ENCODE measurements at places on chromosomes 12 and 14.

GRCh38 chr12:22268406-22268805 lies 66.1 kb downstream of the ST8SIA1 start:
- DNase-seq, result no peak

DNA sequence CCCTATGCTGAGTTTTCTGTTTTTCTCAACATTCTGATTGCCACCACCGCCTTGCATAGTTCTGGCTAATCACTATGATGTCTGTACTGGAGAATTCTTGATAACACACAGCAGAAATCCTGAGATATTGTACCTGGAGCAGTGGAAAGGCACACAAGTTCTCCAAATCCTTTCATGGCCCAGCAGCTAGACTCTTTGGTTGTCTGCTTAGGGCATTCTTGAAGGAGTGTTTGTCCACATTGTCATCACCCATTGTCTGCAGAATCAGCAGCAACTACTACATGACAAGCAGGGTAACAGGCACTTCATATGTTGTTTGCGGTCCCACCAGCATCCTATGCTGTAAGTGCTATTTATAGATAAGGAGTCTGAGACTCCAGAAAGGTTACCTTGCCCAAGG lies 128.9 kb downstream of the DAAM1 start:
- no peak for DNase-seq

- no peak for DNase-seq
These were observed 54.7 kb upstream of the AMN1 start for GRCh38 chr12:31783556-31783955.

GRCh38 chr14:84544486-84545131 lies 985.3 kb upstream of the FLRT2 start:
- no peak for DNase-seq

DNA sequence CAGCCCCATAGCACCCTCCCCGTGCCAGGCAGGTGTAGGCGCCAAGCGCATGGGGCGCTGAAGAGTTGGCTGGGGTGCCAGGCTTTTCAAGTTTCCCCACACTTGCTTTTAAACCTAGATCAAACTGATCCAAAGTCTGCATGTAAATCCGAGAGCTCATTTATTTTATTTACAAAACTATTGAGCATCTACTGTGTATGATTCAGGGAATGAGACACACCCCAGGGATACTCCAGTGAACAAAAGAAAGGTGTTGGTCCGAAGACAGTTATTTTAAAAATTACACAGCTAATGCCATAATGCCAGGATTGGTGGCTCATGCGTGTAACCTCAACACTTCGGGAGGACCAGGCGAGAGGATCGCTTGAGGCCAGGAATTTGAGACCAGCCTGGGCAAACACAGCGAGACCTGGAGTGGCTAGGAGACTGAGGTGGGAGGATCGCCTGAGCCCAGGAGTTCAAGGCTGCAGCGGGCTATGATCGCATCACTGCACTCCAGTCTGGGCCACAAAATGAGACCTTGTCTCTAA lies 780 bp upstream of the SLC41A2 start:
- no peak for DNase-seq

DNA sequence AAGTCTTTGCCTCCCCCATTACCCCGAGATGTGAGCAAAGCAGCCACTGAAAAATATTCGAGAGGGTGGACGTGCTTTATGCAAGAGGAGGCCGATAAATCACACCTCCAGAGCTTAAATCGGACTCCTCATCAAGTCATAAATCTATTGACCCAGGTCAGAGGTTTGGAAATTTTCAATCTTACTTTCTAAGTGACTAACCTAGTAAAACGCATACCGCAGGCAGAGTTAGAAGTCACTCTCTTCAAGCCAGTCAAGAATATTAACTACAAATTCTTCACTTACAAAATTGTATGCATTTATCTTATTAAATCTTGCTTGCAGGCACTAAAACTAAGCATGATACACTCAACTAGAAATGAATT lies 34.9 kb downstream of the GPHB5 start:
- no peak for DNase-seq

DNA sequence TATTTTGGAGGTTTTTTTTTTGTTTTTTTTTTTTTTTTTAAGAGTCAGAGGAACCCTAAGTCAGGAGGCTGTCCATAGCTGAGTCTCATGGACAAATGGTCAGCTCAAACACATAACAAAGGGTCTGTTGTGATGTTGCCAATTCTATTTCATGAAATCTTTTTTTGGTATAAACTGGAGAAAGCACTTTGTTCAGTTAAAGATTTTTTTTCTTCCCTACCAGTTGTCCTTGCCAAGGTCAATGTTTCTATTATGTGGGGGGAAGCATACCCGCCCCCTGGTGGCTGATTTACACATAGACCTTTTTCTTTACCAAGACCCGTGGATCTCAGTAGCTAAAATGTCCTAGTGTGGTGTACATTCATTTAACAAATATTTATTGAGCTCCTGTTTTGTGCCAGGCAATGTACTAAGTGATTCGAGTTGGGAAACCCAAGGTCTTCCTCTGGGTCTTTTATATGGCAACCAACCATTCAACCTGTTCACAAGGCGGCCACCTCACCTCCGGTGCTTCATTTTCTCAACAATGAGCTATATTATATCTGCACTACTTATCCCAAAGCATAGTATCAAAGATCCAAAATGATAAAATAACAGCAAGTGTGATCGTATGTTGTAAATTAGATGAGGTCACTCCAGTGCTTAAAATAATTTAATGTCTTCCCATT lies 214.5 kb downstream of the PAH start:
- DNase-seq, result no peak

GRCh38 chr14:58282925-58283593 lies 15.3 kb upstream of the ARID4A start:
- no peak for DNase-seq

- DNase-seq, result no peak
These were observed 149.9 kb downstream of the NRXN3 start for GRCh38 chr14:78319887-78320635.

- DNase-seq, result no peak
These were observed 102.3 kb upstream of the BCAT1 start for GRCh38 chr12:25051171-25051570.

DNA sequence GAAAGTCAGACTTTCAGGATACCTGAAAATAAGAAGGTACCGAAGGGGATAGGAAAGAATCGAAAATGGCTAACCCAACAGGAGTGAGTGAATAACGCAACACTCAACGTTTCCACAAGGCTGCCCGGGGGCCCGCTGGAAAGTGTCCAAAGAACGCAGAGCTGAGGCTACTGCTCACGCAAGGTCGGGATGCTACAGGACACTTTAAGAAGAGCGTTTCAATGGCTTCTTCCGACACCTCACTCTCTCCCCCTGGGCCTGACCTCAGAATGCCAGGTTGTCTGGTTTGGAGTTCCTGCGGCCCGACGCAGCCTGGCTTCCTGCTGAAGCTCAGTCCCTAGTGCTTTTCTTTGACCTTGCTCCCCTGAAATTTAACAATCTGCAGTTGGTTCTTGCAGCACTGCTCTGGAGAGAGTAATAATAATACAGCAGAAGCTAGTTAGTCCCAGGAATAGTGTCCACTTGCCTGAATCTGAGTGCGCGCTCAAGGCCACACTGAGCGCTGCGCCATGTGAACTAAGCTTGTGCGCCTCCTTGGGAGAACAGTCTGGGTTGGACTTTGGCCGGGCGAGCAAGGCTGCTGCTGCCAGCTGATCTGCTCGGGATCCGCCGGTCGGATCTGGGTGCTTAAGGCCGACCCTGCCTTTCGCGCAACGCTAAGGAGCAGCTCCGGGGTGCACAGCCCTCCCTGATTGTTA lies 2.0 kb upstream of the ALX1 start:
- DNase-seq, result no peak

GRCh38 chr14:85533861-85534291 lies 3.9 kb downstream of the FLRT2 start:
- DNase-seq, result no peak

- DNase-seq, result no peak
These were observed 14.9 kb upstream of the HEATR5A start for GRCh38 chr14:31435276-31435675.

GRCh38 chr12:101832030-101832429 lies 1.3 kb upstream of the GNPTAB start:
- DNase-seq, result no peak

GRCh38 chr14:103078860-103079587 lies 5.0 kb upstream of the LBHD2 start:
- DNase-seq, result no peak

DNA sequence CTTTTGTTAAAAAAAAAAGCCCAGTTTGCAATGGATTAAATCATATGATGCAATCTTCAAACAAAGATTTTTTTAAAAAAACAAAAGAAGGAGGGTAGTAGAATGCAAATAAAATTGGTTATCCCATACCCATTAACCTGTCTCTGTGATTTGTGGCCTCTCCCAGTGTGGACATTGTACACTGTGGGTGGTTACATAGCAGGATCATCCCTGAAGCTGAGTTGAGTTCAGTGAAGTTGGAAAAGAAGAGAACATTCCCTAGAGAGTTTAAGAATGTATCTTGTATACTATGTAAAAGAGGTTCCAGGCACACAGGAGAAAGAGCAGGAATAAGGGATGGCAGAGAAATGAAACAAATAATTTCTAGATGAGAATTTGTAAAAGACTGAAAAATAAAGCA lies 142.4 kb upstream of the SLC16A7 start:
- no peak for DNase-seq

- DNase-seq, result no peak
These were observed 1.7 kb downstream of the ANGEL1 start for GRCh38 chr14:76810953-76811400.

- DNase-seq, result no peak
These were observed 16.9 kb upstream of the KRT7 start for GRCh38 chr12:52216100-52216499.

DNA sequence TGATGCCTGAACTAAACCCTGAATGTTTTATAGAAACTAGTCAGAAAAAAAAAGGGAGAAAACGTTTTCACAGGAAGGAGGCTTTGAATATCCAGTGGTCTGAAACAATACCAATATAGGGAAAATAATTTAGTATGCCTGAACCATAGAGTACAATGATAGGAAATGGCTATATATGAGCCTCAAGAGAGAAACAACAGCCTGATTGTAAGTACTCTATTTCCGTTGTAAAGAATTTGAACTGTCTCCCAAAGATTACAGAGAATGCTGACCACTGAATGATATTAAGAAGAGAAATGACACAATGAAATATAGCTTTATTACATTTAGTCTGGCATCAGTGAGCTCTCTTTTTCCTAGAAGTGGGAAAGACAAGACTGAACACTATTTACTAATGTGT lies 5.5 kb upstream of the GABARAPL1 start:
- no peak for DNase-seq

- no peak for DNase-seq
These were observed 79.5 kb downstream of the OTOGL start for GRCh38 chr12:80178846-80179245.

GRCh38 chr14:100142073-100143040 lies 17.1 kb downstream of the DEGS2 start:
- DNase-seq, result no peak

- DNase-seq, result no peak
These were observed 16.9 kb downstream of the BATF start for GRCh38 chr14:75539162-75539560.

GRCh38 chr12:8077207-8077606 lies 4.9 kb upstream of the NECAP1 start:
- DNase-seq, result no peak

DNA sequence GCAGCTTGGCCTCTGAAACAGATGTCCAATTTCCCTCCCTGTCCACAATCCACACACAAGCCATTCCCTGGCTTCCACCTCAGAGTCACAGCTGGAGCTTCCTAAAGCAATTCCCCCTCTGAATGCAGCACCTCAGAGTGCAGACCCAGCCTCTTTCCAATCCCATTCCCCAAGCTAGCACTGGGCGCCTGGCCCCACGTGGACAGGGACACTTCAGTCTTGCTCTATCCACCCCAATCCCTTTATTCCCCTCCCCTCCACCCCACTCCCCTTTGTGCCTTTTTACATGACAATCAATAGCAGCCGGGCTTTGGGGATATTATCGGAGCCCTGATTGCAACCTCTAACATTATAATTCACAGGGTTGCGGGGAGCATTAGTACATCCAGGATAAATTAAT lies 292.6 kb downstream of the TTC8 start:
- DNase-seq, result no peak

GRCh38 chr12:27604431-27604830 lies 80.4 kb downstream of the PPFIBP1 start:
- no peak for DNase-seq

DNA sequence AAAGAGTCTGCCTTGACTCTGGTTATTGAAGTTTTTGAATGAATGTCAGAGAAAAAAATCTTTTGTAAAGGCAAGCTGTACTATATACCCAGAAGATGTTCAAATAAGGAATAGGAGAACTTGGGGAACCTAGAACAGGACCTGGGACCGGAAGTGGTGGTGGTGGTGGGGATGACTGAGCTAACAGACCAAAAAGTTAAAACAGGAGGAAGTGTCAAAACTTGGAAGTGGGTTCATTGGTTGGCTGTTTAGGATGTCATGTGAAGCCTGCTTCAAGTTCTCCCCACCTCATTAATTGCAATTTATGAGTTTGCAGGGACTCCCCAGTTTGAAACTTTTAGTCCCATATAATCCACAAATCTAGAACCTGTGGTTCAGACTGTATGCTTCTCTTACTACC lies 26.2 kb downstream of the PLXNC1 start:
- DNase-seq, result no peak

DNA sequence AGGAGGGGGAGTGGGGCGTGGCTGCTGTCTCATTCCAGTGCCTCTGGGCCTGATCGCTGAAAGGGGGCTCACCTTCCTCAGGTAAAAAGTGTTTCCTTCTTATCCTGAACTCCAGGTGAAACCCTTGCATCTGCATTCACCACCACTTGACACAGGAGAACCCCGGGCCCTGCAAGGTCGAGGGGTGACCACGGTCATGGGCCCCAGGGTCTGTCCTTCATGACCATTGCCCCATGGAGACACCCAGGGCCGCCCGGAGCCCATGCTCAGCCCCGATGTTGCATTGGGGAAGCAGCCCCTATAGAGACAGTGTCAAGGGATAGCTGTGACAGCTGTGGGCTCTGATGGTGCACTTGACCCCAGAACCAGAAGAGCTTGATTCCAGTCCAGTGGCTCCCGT lies 34.4 kb upstream of the DYNC1H1 start:
- no peak for DNase-seq

DNA sequence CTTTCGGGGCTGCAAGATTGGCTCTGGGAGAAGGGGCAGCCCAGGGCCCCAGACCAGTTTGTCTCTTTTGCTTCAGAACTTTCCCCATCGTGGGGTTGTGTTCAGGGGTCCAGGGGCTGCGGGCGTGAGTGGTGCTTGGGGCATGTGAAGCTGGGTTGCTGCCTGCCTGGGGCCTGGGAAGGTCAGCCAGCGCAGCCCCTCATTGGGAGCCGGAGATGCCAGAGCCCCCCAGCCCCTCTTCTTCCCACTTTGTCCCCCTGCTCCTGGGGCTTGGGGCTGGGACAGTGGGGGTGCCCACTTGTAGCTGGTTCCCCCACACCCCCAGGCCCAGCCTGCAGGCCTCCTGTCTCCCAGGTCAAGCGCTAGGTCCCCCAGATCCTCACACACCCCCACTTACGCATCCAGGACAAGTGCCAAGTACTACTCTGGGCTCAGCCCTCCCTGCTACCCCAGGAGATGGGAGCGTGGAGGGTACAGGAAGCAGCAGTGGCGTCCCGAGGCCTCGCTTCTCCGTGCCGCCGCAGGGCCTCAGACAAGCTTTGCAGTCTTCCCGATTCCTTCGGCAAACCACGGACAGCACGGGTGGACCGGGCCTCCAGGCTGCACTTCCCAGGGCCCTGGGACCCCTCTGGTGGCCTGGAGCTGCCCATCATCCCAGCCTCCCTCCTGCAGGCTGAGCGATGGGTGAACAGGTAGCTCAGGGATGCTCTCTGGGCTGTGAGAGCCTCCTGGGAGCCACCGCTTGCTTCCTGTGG lies 41.5 kb downstream of the PACS2 start:
- no peak for DNase-seq

GRCh38 chr12:130161261-130162243 lies 712 bp upstream of the FZD10 start:
- DNase-seq, result no peak

GRCh38 chr14:55927028-55927427 lies 191.2 kb upstream of the PELI2 start:
- no peak for DNase-seq

Data from ascending aorta (tissue), 2 donors.